Activated CD4-positive, alpha-beta T cell treated with anti-CD3 and anti-CD28 coated beads for 36 hours (primary cell): ENCODE measurements at places on chromosomes 16 and 17. TPM values are rescaled to one million over a fixed set of nuclear protein-coding genes. Genes with fewer than 3 reads are reported as not detected.

The SLC12A3 gene
- not detected for total RNA-seq

The COL1A1 gene
- total RNA-seq, result 0.70 TPM

The ICAM2 gene
- total RNA-seq, result 49.0 TPM

The KRT222 gene
- total RNA-seq, result not detected

The ZDHHC1 gene
- 0.98 TPM for total RNA-seq

The TBC1D3B gene
- total RNA-seq, result 2.0 TPM

The NR1D1 gene
- 5.4 TPM for total RNA-seq

The SHPK gene
- 15.0 TPM for total RNA-seq

The TP53TG3B gene
- total RNA-seq, result 0.37 TPM

The IGFALS gene
- not detected for total RNA-seq

The ZNF319 gene
- 5.3 TPM for total RNA-seq

The C16orf54 gene
- total RNA-seq, result 21.3 TPM

The CCL4L2 gene
- total RNA-seq, result 6.4 TPM

GRCh38 chr16:89409161-89409711 is 81.1 kb downstream of the ANKRD11 start:
- DNase-seq, result peak; percentile 73

- DNase-seq, result peak; percentile 61
Observed at GRCh38 chr17:57552114-57552624, 192.9 kb downstream of the CCDC182 start.

DNA sequence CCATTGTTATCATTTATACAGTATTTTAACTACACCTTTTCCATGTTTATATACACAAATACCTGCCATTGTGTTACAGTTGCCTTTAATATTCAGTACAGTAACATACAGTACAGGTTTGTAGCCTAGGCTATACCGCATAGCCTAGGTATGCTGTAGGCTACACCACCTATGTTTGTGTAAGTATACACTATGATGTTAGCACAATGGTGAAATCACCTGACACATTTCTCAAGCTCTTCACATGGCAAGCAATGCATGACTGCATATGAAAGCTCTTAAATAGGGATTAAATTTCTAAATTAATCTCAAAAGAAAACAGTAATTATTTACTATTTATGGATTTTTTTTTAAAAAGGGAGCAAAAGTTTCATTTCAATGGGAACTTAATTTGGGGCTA is 12.0 kb downstream of the LRRC37B start:
- no peak for DNase-seq

DNA sequence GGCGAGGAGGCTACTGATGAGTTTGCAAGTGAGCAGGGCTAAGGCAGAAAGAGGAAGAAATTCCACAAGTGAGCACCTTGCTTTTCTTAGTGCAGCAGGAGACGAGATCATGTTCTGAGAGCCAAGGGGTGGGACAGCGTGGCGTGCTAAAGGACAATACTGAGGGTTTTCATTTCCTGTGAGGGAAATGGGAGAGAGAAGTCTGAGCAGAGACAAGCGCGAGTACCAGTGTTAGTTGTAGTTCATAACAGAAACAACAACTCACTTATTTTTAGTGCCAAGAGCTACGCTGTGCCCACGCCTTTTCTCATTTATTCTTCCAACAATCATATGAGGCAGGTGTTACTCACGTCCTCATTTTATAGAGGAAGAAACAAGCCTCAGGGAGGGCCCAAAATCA is 2.3 kb downstream of the SPACA3 start:
- no peak for DNase-seq

GRCh38 chr17:292016-292415 is 60.6 kb downstream of the RPH3AL start:
- no peak for DNase-seq

DNA sequence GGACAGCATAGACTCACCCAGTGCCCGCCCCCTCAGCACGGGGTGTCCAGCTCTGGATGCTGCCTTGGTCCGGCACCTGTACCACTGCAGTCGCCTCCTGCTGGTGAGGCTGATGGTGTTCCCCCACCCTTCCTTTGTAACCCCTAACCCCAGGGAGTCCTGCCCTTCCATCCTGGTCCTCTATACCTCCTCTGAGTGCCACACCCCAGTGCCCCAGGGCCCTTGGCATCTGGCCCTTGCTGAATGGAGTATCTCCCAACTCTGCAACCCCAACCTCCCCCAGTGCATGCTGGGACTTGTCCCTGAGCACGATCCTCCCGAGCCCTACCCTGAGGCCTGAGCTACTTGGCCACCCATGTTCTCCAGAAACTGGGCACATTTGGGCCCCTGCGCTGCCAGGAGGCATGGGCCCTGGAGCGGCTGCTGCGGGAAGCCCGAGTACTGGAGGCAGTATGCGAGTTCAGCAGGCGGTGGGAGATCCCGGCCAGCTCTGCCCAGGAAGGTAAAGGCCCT is 15.8 kb downstream of the RIPOR1 start:
- DNase-seq, result no peak

- no peak for DNase-seq
Observed at GRCh38 chr17:31564883-31565301, 173.4 kb downstream of the RAB11FIP4 start.

GRCh38 chr16:86261379-86261778 is 248.9 kb upstream of the FOXF1 start:
- DNase-seq, result no peak

- peak; percentile 42 for DNase-seq
Observed at GRCh38 chr16:11310997-11311561, 29.9 kb upstream of the PRM1 start.

DNA sequence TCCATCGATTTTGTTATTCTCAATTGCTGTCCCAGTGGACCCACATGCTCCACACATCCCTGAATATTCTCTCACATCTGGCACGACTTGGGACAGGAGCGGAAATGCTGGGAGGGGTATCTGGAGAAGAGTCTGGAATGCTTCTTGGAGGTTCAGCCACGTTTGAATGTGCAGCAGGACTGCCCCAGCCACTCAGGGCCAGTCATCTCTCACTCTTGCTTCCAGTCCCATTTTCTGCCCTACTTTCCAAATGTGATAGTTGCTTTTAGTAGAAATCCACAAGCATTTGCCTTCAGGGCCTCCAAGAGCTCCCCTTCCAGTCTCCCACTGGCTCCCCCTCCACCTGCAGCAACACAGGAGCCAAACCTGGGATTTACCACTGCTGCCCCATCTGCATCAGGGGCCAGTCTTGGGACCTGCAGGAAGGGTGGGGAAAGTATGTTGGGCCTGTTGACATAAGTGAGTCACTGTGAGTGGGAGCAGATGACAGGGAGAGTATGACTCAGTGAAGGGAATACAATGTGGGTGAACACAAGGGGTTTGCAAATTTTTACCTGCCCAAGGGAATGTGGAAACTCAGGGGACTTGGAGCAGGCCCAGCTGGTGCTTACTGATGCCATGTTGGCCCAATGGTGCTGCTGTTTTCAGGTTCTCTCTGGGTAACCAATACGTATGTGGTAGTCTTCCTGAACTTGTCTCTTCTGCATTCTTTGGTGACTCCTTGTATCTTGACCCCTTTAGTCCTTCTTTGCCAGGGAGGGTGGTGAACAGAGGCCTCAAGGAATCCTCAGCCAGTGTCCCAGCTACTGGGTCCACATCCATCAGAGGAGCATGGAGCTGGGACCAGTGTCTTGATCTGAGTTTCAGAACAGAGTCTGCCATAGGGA is 78.8 kb upstream of the CRHR1 start:
- peak; percentile 30 for DNase-seq

GRCh38 chr17:50112694-50113093 is 17.3 kb downstream of the SAMD14 start:
- no peak for DNase-seq

DNA sequence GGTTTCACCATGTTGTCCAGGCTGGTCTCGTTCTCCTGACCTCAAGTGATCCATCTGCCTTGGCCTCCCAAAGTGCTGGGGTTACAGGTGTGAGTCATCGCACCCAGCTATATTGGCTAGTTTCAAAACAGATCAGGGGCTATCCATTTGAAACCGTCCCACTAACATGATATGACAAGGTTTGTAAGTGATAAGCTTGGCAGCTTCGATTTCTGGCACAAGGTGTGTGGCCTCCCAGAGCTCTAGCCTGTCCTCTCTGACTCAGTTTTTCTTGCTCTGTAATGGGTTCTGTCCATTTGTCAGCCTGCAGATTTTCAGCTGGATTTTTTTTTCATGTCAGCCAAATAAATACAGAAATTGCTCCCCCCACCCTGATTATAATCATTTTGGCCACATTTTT is 31.8 kb upstream of the TENT4B start:
- DNase-seq, result peak; percentile 33

- DNase-seq, result no peak
Observed at GRCh38 chr16:4386951-4387565, 15.4 kb downstream of the VASN start.

DNA sequence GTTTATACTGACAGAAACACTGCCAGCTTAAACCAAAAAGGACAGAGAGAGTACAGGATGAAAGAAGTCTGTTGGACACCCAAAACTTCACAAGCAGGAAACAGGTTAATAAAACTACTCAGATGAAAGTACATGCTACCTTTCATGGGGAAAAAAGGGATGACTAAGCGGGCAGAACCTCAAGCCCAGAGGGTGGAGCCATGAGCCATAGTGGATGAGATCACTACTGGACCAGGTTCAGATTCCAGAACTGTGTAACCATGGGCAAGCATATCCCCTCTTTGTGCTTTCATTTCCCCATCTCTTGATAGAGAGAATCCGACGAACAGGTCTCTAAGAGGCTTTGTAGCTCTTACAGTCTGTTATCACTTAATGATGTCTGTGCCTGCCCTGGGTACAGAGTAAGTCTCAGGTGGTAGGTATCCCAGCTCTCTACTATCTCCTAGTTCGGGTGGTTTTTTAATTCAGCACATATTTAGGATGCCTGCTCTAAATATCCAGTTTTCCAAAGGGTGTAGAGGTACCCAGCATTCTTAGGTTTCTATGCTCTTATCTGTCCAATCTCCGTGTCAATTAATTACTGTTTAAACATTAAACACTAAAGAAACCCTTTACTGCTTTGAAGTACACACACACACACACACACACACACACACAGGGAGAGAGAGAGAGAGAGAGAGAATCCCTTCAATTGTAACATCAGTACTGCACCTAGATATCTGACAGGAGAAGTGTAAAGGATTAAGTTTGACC is 206.7 kb downstream of the ZNF423 start:
- DNase-seq, result no peak
